ENCODE measurements at places on chromosomes 2 and 18.

- DNase-seq = peak; percentile 56
Measured at GRCh38 chr18:69617888-69618287, 217.2 kb downstream of the DOK6 start.

DNA sequence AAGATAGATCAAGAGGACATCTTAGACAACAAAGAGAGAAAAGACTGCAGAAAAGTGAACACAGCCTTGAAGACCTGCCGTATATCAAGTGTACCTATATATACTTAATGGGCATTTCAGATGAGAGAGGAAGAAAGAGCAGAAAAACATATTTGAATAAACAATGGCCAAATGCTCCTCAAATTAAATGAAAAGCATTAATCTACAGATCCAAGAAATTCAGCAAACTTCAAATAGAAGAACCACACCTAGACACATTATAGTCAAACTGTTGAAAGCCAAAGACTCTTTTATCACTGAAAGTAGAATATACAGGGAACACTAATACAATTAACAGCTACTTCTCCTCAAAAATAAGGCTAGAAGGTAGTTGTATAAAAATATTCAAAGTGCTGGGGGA is 18.7 kb upstream of the TTL start:
- DNase-seq = no peak

GRCh38 chr2:204027091-204027490 is 90.5 kb downstream of the ICOS start:
- no peak for DNase-seq

- DNase-seq = peak; percentile 51
Measured at GRCh38 chr2:239227661-239228371, 173.0 kb downstream of the HDAC4 start.

DNA sequence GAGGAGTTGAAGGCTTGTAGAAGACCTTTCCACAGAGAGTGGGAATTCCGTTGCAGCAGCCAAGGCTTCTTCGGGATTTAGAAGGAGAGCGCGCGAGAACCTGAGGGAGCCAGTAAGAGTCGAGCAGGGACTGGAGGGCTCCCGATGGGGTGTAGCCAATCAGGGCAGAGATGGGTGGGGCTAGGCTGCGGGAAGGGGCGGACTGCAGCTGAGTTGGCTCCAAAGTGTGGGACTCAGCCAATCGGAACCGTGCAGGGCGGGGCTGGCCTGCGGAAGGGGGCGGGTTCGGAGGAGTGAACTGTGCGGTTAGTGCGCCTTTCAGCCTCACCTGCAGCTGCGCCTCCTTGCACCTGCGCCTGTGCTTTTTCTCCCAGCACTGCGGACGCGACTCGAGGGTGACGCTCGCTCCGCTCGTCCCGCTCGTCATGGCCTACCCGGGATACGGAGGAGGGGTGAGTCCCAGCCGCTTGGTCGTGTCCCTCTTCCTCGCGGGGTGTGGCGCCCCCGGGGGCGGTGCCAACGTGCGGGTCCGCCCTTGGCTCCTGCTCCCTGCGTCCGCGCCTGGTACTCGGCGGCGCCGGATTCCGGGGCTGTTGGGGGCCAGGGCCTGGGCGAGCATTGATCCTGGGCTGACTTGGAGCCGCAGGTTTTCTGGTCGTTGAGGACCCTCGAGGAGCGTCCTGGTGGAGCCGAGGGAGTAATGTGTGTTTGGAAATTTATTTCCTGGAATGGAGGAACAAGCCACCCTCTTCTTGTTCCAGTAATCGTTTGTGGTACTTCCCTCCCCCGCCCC is at the start of gene GCA:
TSS of gene GCA (plus strand) at position 309 of the 793 bp plus-strand sequence. CDS start at position 426, 117 bp downstream.
- peak; percentile 93 for DNase-seq

GRCh38 chr2:6947929-6948676 is 30.9 kb downstream of the RNF144A start:
- no peak for DNase-seq

DNA sequence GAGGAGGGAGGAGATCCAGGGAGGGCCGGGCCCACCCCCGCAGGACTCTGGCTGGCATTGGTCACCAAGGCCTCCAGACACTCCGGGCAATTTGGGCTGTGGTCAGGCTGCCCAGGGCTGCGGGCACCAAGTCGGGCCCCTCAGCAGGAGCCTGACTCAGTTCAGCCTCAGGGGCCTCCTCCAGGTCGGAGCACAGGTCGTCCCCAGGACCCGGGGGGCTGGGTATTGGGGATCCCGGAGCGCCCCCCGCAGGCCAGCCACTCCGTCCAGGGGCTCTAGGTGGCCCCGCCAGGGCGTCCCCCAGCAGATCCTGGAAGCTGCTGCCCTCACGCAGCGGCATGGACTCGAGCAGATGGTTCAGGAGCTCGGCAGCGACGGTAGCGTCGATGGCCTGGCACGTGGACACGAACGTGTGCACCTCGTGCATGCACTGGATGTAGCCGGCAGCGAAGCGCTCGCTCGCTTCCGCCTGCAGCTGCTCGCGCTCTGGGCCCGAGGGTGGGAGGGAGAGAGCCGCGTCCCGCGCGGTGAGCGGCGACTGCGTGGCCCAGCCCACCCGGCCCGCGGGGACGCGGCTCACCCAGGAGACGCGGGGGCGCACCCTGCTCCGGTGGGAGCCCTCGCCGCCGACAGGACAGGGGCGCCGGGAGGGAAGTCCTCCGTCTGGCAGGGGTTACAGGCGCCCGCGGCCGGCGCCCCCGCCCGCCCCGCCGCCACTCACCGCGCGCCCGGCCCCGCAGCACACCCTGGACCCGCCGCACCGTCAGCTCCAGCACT is 884 bp downstream of the HES6 start:
- no peak for DNase-seq

GRCh38 chr2:10091182-10091888 is 11.1 kb upstream of the CYS1 start:
- DNase-seq = no peak

DNA sequence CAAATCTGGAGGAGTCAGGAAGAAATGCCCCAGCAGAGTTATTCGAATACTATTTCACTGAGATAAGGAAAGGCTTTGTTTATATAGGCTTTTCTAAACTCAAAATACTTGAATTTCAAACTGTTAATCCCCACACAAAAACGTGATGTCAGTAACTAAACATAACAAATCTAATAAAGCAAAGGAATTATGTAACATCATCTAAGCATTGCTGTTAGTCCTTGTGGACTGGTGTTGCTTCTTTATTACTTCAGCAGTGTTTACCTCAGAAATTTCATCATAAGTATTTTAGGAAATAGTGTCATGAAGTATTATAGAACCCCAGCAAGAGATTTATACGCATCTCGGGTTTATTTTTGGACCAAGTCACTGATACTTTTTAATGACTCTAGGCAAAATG is 19.7 kb upstream of the SANBR start:
- no peak for DNase-seq

Data from EH (cell line).